Endodermal cell (in vitro differentiated cells): ENCODE measurements at places on chromosomes 3 and 15. TPM values are rescaled to one million over a fixed set of nuclear protein-coding genes. Genes with fewer than 3 reads are reported as not detected.

Gene CKMT1A
- 0.55 to 1.5 TPM in 2 of 3 replicates, not detected in the other for total RNA-seq

- no peak overlapping the region for H3K4me3 ChIP-seq
- H3K36me3 ChIP-seq, result peaks cover 9% of the 10 kb centered on the region
- peak; percentile 43 for DNase-seq
- H3K27ac ChIP-seq, result peak overlapping the region; percentile 93
These were observed 74.7 kb downstream of the XXYLT1 start for GRCh38 chr3:195196266-195196665.

- no peak overlapping the region for H3K27ac ChIP-seq
- no peaks in the 10 kb centered on the region for H3K36me3 ChIP-seq
These were observed 137.9 kb downstream of the DNAJB8 start for GRCh38 chr3:128328546-128329458.

- peaks cover 48% of the 10 kb centered on the region for H3K36me3 ChIP-seq
- H3K27me3 ChIP-seq, result no peaks in the 10 kb centered on the region
- no peak overlapping the region for H3K4me3 ChIP-seq
- no peaks in the 10 kb centered on the region for H3K4me1 ChIP-seq
These were observed 30.9 kb downstream of the CDC25A start for GRCh38 chr3:48157202-48157840.

DNA sequence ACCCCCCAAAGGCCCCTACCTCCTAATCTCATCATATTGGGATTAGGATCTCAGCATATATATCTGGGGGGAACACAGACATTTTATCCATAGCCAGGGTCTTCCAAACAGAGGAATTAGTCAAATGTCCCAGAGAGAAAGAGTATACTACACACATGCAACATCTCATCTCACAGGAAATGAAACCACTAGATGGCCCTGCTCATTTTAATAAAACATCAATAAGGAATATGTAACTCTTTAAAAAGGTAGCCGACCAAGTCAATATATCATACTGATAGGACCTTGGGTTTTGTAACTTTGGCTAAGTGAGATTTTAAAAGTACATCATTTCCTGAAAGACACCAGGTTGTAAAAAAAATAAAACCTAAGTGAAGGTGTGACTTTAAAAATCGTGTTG is 45.6 kb upstream of the THSD4 start:
- H3K27ac ChIP-seq, result no peak overlapping the region
- no peak overlapping the region for H3K4me3 ChIP-seq
- H3K4me1 ChIP-seq, result no peaks in the 10 kb centered on the region
- no peak for DNase-seq
- no peaks in the 10 kb centered on the region for H3K36me3 ChIP-seq
- H3K27me3 ChIP-seq, result no peaks in the 10 kb centered on the region

Gene IFT57
- 36.6 to 60.5 TPM (median 53.9 TPM) in 3 replicates for total RNA-seq

DNA sequence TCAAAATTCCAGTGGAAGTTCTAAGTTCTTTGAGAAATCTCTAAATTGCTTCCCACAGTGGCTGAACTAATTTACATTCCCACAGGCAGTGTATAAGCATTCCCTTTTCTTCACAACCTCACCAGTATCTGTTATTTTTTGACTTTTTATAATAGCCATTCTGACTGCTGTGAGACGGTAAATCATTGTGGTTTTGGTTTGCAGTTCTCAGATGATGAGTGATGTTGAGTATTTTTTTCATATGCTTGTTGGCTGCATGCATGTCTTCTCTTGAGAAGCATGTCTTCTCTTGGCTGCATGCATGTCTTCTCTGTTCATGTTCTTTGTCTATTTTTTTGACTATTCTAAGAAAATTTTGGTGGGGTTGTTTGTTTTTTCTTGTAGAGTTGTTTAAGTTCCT is 499.6 kb upstream of the CCDC54 start:
- H3K4me3 ChIP-seq, result no peak overlapping the region
- H3K36me3 ChIP-seq, result no peaks in the 10 kb centered on the region
- H3K4me1 ChIP-seq, result no peaks in the 10 kb centered on the region
- H3K27me3 ChIP-seq, result no peaks in the 10 kb centered on the region

Gene ZNF80
- not detected in 3 replicates for total RNA-seq

Gene GP5
- 0.09 to 0.13 TPM in 2 of 3 replicates, not detected in the other for total RNA-seq

DNA sequence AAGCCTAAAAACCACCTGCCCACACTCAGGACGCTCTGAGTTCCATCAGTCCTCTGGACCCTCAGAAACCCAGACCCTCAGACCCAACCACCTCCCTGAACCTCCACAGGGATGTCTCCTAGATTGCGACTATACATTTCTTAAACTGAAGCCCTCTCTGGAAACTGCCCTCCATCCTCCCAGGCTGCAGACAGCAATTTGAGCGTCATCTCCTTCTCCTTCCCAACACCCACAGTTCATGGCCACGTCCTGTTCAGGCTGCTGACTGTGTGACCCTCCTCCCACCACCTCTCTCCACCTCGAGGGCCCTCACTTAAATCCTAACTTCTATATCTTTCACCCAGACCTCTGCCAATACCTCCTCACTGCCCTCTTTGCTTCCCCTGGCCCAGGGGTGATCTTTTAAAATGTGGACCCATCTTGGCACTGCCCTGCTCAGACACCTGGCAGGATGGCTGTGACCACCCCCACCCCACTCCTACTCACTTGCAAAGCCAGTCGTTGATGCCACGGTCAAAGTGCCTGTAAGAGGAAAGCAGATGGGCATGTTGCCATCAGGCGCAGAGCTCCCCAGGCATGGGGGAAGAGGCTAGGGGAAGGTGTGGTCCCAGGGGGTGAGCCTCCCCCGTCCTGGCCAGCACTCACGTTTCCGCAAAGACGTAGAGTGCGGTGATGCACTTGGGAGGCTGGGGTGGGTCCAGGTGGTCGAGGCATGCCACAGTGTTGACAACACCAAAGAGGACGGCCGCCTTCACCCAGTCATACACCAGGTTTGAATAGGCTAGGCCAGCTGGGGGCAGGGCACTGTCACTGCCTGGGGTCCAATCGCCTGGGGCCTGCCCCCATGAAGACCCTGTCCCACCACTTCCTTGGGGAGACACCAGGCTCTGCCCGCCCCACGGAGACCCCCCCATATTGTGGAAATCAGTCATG is 6.0 kb downstream of the HHATL start:
- DNase-seq, result no peak
- no peak overlapping the region for H3K4me3 ChIP-seq

GRCh38 chr3:116140100-116140689 is 305.1 kb downstream of the LSAMP start:
- no peak overlapping the region for H3K4me3 ChIP-seq
- no peak for DNase-seq

DNA sequence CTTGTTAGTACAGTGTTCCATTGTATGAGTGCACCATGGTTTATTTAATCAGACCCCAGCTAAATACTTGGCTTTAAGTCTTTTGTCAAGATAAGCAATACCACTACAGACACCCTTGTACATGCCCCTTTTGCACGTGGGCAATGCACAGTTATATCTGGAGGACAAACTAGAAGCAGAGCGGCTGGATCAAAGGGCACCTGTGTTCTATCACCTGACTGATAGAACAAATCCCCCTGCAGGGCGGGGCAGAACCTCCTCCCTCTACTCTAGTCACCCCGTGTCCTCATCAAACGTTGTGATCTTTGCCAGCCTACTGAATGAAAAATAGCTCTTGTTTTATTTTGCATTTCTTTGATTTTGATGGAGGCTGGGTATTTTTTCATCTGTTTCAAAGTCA is 314.9 kb downstream of the TLE3 start:
- no peak for DNase-seq
- H3K4me3 ChIP-seq, result no peak overlapping the region
- no peaks in the 10 kb centered on the region for H3K4me1 ChIP-seq
- no peaks in the 10 kb centered on the region for H3K36me3 ChIP-seq
- no peak overlapping the region for H3K27ac ChIP-seq
- no peaks in the 10 kb centered on the region for H3K27me3 ChIP-seq

DNA sequence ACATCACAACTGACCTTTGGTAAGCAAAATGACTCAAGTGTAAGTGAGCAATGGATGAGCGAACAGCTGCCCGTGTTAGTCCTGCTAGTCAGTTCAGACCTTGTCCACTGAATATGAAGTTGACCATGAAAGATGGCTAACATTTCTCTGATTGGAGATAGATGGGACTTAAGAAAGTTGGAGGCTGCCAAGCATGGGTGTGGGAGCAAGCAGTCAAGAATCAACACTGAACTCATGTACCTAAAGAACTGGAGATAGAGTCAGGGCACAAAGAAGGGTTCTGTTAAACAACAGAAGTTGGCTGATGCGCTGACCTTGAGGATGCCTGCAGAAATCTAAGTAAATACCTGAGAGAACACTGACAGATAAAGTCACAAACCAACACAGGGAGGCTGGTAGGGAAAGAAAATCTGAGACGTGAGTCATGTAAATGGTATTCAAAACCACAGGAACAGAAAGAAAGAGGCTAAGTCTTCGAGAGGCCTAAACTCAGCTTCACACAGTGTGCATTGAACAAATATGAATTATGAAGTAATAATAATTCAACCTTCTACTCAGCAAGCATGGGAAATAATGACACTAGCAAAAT is 30.7 kb upstream of the ANPEP start:
- no peak for DNase-seq
- peaks cover 3% of the 10 kb centered on the region for H3K4me1 ChIP-seq
- H3K27me3 ChIP-seq, result no peaks in the 10 kb centered on the region
- H3K36me3 ChIP-seq, result peaks cover 31% of the 10 kb centered on the region
- H3K27ac ChIP-seq, result no peak overlapping the region
- no peak overlapping the region for H3K4me3 ChIP-seq

Gene PROK2
- total RNA-seq, result 0.29 and 0.52 TPM in 2 replicates

DNA sequence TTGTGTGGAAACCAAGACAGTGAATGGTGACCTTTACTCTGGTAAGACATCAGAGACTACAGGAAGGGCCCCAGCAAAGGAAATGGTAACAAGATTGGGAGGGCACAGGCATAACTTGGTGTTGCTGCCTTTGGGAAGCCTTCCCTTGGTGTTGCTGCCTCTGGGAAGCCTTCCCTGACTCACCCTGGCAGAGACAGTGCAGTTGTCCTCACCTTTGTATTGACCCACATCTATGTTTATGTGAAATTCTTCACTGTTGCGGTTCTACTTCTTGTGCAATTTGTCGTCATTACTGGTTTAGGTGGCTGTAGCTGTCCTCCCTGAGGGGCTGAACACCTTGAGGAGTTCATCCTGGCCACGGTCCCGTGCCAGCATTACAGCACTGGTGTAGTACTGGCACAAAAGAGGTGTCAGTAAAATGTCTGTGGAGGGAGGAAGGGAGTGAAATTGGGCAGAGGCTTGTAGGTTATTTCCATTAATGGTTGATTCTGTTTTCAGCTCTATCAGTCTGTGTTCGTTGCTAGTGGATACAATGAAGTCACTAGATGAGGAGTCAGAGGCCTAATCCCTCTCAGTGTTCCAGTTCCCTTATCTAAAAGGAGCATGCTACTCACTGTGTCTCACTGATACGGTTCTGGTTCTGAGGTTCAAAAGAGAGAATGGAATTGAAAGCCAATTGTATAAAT is 21.6 kb downstream of the IFT122 start:
- no peak overlapping the region for H3K27ac ChIP-seq
- peaks cover 11% of the 10 kb centered on the region for H3K36me3 ChIP-seq
- H3K4me1 ChIP-seq, result peaks cover 5% of the 10 kb centered on the region
- no peak overlapping the region for H3K4me3 ChIP-seq
- no peaks in the 10 kb centered on the region for H3K27me3 ChIP-seq

DNA sequence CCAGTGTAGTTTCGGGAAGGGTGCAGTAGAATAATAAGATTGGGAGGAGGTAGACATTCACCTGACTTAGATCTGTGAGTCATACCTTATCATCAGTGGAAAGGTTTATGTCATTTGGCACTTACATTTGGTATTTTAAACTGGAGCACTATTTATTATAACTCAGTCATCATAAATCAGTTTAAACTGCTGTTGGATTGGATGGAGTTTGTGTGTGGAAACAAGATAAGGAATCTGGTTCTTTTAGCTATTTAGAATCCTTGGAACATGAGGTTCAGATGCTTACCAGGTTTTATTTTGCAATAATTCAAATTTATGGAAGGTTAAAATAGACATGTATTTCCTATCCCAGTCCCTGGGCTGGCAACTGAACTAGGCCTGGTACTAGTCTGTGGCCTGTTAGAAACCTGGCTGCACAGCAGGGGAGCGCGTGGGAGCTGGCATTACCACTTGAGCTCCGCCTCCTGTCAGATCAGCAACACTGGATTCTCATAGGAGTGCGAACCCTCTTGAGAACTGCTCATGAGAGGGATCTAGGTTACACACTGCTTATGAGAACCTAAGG is 34.5 kb downstream of the ZFAND6 start:
- H3K36me3 ChIP-seq, result no peaks in the 10 kb centered on the region
- H3K4me3 ChIP-seq, result no peak overlapping the region
- H3K27me3 ChIP-seq, result no peaks in the 10 kb centered on the region
- DNase-seq, result peak; percentile 58
- no peaks in the 10 kb centered on the region for H3K4me1 ChIP-seq
- no peak overlapping the region for H3K27ac ChIP-seq

DNA sequence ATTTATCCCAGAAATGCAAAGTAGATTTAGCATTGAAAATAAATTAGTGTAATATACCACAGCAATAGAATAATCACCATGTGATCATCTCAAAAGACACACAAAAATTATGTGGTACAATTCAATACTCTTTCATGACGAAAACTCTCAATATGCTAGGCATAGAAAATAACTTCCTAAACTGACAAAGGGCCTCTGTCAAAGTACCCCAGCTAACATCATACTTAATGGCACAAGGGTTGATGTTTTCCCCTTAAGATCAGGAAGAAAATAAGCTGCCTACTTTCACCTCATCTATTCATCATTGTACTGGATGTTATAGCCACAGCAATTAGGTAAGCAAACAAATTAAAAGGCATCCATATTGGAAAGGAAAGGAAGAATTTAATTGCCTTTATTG is 22.7 kb upstream of the NIPA2 start:
- DNase-seq, result no peak
- no peak overlapping the region for H3K4me3 ChIP-seq
- H3K27me3 ChIP-seq, result no peaks in the 10 kb centered on the region
- no peaks in the 10 kb centered on the region for H3K4me1 ChIP-seq
- H3K27ac ChIP-seq, result no peak overlapping the region

- no peak overlapping the region for H3K4me3 ChIP-seq
- no peak overlapping the region for H3K27ac ChIP-seq
- H3K27me3 ChIP-seq, result no peaks in the 10 kb centered on the region
- DNase-seq, result no peak
- no peaks in the 10 kb centered on the region for H3K36me3 ChIP-seq
These were observed 80.1 kb upstream of the HERC1 start for GRCh38 chr15:63913786-63914315.

Gene LYZL4
- not detected in 2 replicates for total RNA-seq
